ENCODE measurements at places on chromosomes 12 and 14. TPM values are rescaled to one million over a fixed set of nuclear protein-coding genes. Genes with fewer than 3 reads are reported as not detected.
A peak's percentile ranks its signal among the peaks of the same experiment; 100 is the strongest.

HOXC12 gene
- total RNA-seq: not detected

APOF gene
- total RNA-seq: not detected

SEC23A gene
- total RNA-seq: 85.1 TPM

TAS2R19 gene
- total RNA-seq: 0.35 TPM

COL2A1 gene
- not detected for total RNA-seq

DNA sequence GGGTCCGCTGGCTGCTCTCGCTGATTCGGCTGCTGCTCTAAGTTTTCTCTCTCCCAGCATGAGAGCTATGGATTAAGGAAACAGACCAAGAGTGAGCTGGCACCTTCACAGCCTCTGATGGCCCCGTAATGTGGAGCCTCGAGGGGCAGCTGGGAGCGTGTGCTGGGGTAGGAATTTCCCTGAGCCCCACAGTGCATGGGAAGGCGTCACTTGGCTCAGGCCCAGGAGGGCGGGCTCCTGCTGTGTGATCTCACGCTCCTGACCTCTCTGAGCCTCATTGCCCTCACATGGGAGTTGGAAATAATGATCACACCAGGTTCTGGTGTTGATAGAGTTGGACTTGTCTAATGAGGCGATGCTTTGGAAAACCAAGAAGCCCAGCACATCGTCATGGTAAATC, 238.6 kb upstream of the CRY1 start:
- no peak for DNase-seq

DNA sequence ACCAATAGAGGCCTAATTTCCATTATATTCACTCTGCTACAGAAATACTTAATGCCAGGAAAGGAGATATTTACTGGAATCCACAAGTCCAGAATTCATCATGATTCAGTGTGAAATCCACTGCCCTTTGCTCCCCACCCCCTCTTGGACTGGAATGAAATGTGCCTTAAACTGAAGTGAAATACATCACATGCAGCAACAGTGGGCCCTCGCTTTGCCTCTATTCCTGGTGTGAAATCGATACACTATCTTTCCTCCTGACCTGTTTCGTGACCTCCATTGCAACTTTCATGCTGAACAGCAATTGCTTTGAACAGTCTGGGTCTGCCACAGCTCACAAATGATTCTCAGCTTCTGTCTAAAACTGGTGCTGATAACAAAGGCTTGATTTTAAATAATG, 100.6 kb downstream of the NPAS3 start:
- DNase-seq: no peak

DNA sequence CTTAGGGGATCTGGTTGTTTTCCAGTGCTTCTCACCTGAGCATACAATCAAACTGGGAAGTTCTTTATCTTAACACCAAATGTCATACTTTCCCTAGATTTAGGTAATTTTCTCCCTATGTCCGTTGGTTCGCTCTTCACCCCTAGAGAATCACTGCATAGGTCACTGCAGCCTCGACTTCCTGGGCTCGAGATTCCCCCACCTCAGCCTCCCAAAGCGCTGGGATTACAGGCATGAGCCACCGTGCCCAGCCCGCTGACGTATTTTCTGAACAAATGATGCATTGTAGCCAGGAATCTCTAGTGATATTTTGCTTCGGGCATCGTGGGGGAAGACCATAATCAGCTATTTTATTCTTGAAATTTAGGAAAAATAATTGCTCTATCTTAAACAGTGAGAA, 1.1 kb upstream of the RPL41 start:
- DNase-seq: no peak

CTSG gene
- not detected for total RNA-seq

DNA sequence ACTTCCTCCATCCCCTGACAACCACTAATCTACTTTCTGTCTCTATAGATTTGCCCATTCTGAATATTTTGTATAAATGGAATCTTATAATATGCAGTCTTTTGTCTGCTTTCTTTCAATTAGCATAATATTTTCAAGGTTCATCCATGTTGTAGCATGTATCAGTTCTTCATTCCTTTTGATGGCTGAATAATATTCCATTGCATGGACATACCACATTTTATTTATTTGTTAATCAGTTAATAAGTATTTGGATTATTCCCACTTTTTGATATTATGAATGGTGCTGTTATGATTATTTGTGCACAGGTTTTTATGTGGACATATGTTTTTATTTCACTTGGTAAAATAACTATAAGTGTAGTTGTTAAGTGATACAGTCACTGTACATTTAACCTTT, 155.1 kb upstream of the WSCD2 start:
- no peak for DNase-seq

GRCh38 chr12:124780336-124780735, 83.3 kb downstream of the SCARB1 start:
- no peak for DNase-seq

GRCh38 chr14:71415404-71415690, 508.1 kb downstream of the PCNX1 start:
- DNase-seq: no peak

- DNase-seq: no peak
Observed at GRCh38 chr14:74048281-74048680, 29.1 kb downstream of the BBOF1 start.

- DNase-seq: peak; percentile 70
Observed at GRCh38 chr12:42969355-42969754, 379.8 kb upstream of the PRICKLE1 start.

COQ6 gene
- total RNA-seq: 34.2 TPM

DNA sequence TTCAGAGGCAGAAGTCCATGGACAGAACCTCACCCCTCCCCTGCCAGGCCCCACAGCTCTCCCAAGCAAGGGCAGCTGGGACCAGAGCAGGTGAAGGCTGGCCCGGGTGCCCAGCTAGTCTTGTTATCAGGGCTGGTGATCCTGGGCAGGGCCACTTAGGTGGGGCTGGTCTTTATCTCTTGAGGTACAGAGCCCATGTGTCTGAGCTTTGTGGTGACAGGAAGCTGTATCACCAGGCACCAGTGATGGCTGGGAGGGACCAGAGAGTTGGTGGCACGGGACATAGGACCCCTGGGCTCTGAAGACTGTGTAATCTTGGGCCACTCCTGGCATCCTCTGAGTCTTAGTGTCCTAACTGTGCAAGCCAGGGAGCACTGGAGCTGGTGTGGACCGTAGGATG, 12.8 kb upstream of the HPD start:
- no peak for DNase-seq

All from right atrium auricular region (tissue), 2 donors.